ENCODE measurements at places on chromosomes 2 and 18.

DNA sequence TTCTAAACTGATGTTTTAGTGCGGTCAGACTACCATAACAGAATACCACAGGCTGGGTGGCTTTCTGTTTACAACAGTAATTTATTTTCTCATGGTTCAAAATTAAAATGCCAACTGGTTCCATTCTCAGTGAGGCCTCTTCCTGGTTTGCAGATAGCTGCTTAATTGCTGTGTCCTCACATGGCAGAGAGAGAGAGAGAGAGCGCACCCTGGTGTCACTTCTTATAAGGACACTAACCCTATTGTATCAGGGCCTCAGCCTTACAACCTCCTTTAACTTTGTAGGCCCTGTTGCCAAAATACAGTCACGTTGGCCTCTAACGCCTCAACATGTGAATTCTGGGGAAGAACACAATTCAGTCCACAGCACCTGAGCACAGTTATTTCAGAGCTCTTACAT is 37.5 kb upstream of the ZNF385B start:
- H3K4me1 ChIP-seq, result no peaks in the 10 kb centered on the region
- H3K27me3 ChIP-seq, result no peaks in the 10 kb centered on the region
- no peak for DNase-seq
- H3K27ac ChIP-seq, result no peak overlapping the region
- H3K4me3 ChIP-seq, result no peak overlapping the region

- peaks cover 4% of the 10 kb centered on the region for H3K4me1 ChIP-seq
- peaks cover 17% of the 10 kb centered on the region for H3K27me3 ChIP-seq
- no peaks in the 10 kb centered on the region for H3K36me3 ChIP-seq
- H3K27ac ChIP-seq, result no peak overlapping the region
- DNase-seq, result no peak
- no peak overlapping the region for H3K4me3 ChIP-seq
Measured at GRCh38 chr18:22191346-22191695, 21.9 kb downstream of the GATA6 start.

DNA sequence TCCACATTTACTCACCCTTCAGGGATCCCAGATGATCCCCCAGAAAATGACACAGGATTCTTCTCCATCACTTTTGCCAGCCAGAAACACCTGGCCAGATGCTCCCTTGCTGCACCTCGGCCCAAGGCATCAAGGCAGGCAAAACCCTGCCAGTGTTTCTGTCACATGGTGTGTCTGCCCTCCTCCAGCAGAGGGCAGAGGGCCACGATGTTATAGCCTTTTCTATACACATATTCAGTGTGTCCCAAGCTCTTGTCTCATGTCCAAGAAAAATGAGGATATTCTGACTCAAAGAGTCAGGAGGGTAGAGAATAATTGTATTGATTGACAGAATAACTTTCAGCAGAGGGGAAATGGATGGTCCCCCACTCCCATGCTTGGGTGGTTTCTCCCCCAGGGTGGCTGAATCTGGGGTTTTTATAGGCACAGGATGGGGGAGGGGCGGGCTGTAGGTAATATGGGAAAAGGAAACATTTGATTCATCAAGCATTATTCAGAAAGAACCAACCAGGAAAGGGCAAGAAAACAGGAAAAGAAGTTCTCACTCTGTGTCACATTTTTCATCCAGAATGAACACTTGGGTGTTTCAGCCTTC is 933.9 kb downstream of the TRIB2 start:
- no peaks in the 10 kb centered on the region for H3K36me3 ChIP-seq
- no peak for DNase-seq
- H3K4me1 ChIP-seq, result no peaks in the 10 kb centered on the region
- H3K4me3 ChIP-seq, result no peak overlapping the region
- H3K27me3 ChIP-seq, result no peaks in the 10 kb centered on the region

GRCh38 chr18:53567929-53568574 is 656.4 kb downstream of the MBD2 start:
- no peaks in the 10 kb centered on the region for H3K36me3 ChIP-seq
- no peak overlapping the region for H3K4me3 ChIP-seq
- H3K27me3 ChIP-seq, result no peaks in the 10 kb centered on the region

DNA sequence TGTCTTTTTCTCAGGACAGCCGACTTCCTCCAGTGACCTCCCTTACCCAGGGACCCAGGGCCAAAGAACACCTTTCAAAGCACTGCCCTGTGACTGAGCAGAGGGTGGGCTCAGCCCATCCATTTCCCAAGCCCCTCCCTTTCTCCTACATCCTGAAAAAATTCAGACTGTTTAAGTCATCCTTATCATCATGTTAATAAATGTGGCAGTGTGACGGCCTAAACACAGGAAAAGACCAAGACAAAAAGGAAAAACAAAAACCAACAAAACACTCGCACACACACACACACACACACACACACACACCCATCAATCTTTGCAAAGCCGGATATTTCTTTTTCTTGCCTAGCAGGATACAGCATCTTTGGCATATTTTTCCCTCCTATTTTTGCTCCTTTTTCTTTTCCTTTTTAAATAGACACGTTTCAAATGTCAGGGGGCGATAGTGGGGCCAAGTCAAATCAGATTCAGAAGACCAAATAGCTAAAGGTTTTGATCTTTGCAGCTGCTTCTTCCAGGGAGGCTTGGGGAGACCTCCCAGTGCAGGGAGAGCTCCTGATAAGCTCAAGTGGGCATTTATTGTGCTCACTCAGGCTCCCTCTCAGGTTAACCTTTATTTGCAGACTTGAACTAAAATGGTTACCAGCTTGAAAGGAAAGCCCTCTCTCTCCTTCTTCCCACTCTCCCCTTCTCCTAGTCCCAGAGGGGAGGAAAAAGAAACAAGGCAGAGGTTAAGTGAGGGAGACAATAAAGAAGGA is 39.5 kb upstream of the NRP2 start:
- no peaks in the 10 kb centered on the region for H3K36me3 ChIP-seq
- no peak for DNase-seq
- no peak overlapping the region for H3K27ac ChIP-seq

Measured in activated B cell treated with CpG ODN at 0.5 μM for 24 hours (primary cell).